ENCODE measurements at places on chromosomes 4 and X. TPM values are rescaled to one million over a fixed set of nuclear protein-coding genes. Genes with fewer than 3 reads are reported as not detected.

GC gene
- not detected for total RNA-seq

ABCD1 gene
- 14.7 TPM for total RNA-seq

CPLX1 gene
- total RNA-seq, result 3.1 TPM

FATE1 gene
- total RNA-seq, result not detected

CXCL10 gene
- not detected for total RNA-seq

SCML1 gene
- 9.9 TPM for total RNA-seq

AFM gene
- not detected for total RNA-seq

NR3C2 gene
- 42.5 TPM for total RNA-seq

RPS6KA3 gene
- total RNA-seq, result 112 TPM

NMU gene
- not detected for total RNA-seq

TKTL1 gene
- total RNA-seq, result 4.2 TPM

SYTL4 gene
- total RNA-seq, result 8.2 TPM

DNA sequence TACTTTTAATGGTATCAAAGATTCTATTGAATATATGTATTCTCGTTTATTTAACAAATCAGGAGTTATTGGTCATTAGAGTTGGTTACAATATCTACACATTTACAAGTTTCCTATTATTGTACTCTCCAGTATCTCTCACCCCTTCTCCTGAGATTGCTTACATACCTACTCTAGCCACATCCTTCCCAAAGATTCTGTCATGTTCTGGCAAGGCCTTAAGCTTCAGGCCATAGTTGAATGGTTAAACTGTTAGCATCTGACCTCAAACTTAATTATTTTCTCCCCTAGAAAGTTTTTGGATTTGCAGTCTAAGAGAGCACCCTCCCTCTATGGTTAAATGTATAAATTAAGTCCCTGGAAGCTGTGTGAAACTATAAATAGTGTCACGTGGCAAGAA lies 784.2 kb downstream of the GLUD2 start:
- H3K27me3 ChIP-seq, result no peaks in the 10 kb centered on the region
- no peak for DNase-seq
- no peaks in the 10 kb centered on the region for H3K4me1 ChIP-seq

GRCh38 chr4:112196461-112196860 lies 35.1 kb upstream of the AP1AR start:
- H3K4me1 ChIP-seq, result peaks cover 6% of the 10 kb centered on the region
- no peak overlapping the region for H3K4me3 ChIP-seq
- DNase-seq, result no peak
- no peaks in the 10 kb centered on the region for H3K36me3 ChIP-seq
- H3K27me3 ChIP-seq, result no peaks in the 10 kb centered on the region

DNA sequence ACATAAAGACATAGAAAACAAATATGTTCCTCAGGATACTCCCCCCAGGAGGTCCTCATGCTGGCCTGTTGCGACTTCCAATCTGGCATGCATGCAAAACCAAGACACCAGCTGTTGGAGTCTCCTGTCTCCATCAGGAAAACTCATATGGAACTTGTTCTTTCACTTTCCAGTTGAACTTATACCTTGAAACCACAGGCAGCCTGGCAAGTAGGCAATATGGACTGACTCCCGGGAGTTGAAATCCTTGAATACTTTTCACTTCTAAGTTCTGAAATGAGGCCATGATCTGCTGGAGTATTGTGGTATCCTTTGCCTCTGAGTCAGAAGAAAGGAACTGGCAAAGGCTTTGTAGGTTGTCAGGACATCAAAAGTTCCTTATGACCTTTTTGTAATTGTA lies 444.2 kb downstream of the IDS start:
- H3K27me3 ChIP-seq, result no peaks in the 10 kb centered on the region
- H3K36me3 ChIP-seq, result no peaks in the 10 kb centered on the region
- no peak overlapping the region for H3K4me3 ChIP-seq
- H3K27ac ChIP-seq, result no peak overlapping the region

GRCh38 chrX:122586831-122587230 lies 597.2 kb upstream of the GRIA3 start:
- no peak overlapping the region for H3K27ac ChIP-seq
- H3K4me1 ChIP-seq, result no peaks in the 10 kb centered on the region
- H3K4me3 ChIP-seq, result no peak overlapping the region
- no peaks in the 10 kb centered on the region for H3K36me3 ChIP-seq
- H3K27me3 ChIP-seq, result no peaks in the 10 kb centered on the region

GRCh38 chr4:113273721-113274220 lies 224.3 kb downstream of the ANK2 start:
- no peak for DNase-seq
- no peaks in the 10 kb centered on the region for H3K36me3 ChIP-seq
- peaks cover 43% of the 10 kb centered on the region for H3K27me3 ChIP-seq
- H3K27ac ChIP-seq, result no peak overlapping the region

DNA sequence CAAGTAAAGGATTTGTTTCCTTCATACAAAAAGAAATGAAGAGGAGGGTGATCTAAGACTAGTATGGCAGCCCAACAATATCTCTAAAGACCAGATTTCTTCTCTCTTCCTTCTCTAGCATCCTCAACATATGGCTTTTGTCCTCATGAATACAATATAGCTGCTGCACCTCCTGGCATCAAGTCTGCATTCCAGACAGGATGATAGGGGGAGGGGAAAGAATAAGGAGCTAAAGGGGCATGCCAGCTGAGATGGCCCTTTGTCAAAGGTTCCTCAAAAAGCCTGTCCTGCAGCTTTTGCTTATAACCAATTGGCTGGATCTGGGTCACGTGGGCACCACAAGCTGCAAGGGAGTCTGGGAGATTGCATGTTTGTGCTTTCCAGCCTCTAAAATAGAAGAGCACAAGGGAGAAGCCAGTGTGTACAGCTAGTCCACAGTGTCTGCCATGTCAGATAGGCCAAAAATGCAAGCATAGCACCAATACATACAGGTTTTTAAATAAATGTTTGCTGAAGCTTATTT lies 132.6 kb downstream of the BCOR start:
- no peaks in the 10 kb centered on the region for H3K27me3 ChIP-seq
- H3K4me3 ChIP-seq, result no peak overlapping the region
- no peaks in the 10 kb centered on the region for H3K4me1 ChIP-seq
- H3K36me3 ChIP-seq, result no peaks in the 10 kb centered on the region
- no peak overlapping the region for H3K27ac ChIP-seq

- no peak overlapping the region for H3K4me3 ChIP-seq
- no peaks in the 10 kb centered on the region for H3K4me1 ChIP-seq
- H3K27ac ChIP-seq, result no peak overlapping the region
- no peaks in the 10 kb centered on the region for H3K36me3 ChIP-seq
- no peak for DNase-seq
- H3K27me3 ChIP-seq, result peaks cover 6% of the 10 kb centered on the region
Measured at GRCh38 chrX:2566055-2566454, 65.3 kb upstream of the DHRSX start.

GRCh38 chrX:33138677-33139249 lies 72.6 kb downstream of the DMD start:
- no peaks in the 10 kb centered on the region for H3K36me3 ChIP-seq
- no peak overlapping the region for H3K27ac ChIP-seq
- no peaks in the 10 kb centered on the region for H3K4me1 ChIP-seq
- H3K27me3 ChIP-seq, result no peaks in the 10 kb centered on the region
- DNase-seq, result no peak
- no peak overlapping the region for H3K4me3 ChIP-seq

GRCh38 chr4:96703265-96703664 lies 863.4 kb downstream of the PDHA2 start:
- H3K4me3 ChIP-seq, result no peak overlapping the region
- DNase-seq, result no peak
- H3K36me3 ChIP-seq, result no peaks in the 10 kb centered on the region
- H3K4me1 ChIP-seq, result no peaks in the 10 kb centered on the region
- H3K27me3 ChIP-seq, result no peaks in the 10 kb centered on the region

DNA sequence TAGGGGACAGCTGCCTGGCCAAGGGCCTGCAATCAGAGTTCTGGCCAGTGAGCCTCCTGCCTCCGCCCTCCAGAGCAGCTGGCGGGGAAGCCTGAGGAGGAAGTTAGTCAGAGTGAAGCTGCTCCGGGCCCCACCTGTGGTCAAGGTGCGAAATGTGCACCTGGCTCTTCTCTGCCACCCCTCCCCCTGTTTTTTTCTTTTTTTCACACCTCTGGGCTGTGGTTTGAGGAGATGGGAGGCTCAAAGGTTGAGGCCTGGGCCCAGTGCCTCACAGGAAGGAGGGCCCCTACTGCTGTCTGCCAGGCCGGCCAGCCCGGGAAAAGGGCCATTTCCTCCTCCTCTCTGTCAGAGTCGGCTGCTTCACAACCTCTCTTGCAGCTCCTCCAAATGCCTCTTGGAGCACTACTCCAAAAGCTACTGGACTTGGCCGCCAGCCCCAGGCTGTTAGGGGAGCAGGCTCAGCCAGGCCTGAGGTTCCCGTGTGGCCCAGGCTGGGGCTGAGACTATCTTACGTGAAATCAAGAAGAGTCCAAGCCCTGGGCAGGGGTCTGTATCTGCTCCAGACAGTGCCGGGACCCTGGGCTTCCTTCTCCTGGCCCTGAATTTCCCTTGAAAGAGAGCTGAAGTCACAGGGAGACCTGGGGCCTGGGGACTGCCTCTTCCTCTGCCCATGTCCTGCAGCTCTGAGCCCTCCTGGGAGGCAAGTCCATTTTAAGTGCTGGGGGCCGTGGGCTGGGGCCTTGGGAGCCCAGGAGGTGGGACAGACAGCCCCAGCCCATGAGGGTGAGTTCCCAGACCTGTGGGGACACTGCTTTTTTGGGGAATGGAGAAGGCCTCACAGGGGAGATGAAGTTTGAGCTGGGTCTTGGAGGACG lies 4.5 kb upstream of the CXCR3 start:
- peak overlapping the region; percentile 95 for H3K27ac ChIP-seq
- H3K27me3 ChIP-seq, result no peaks in the 10 kb centered on the region
- H3K4me3 ChIP-seq, result peak overlapping the region; percentile 63
- no peaks in the 10 kb centered on the region for H3K36me3 ChIP-seq

GRCh38 chr4:38659346-38659745 lies 4.7 kb upstream of the KLF3 start:
- no peaks in the 10 kb centered on the region for H3K36me3 ChIP-seq
- H3K4me1 ChIP-seq, result peaks cover 45% of the 10 kb centered on the region
- no peak for DNase-seq
- H3K27ac ChIP-seq, result peak overlapping the region; percentile 21
- no peaks in the 10 kb centered on the region for H3K27me3 ChIP-seq

- H3K4me3 ChIP-seq, result no peak overlapping the region
- DNase-seq, result no peak
- peaks cover 22% of the 10 kb centered on the region for H3K27me3 ChIP-seq
- peaks cover 6% of the 10 kb centered on the region for H3K4me1 ChIP-seq
- no peak overlapping the region for H3K27ac ChIP-seq
Measured at GRCh38 chr4:10579648-10580047, 104.9 kb downstream of the CLNK start.

GRCh38 chr4:133801883-133802282 lies 399.7 kb downstream of the PABPC4L start:
- H3K4me1 ChIP-seq, result no peaks in the 10 kb centered on the region
- no peak overlapping the region for H3K4me3 ChIP-seq
- H3K27ac ChIP-seq, result no peak overlapping the region
- DNase-seq, result no peak
- no peaks in the 10 kb centered on the region for H3K27me3 ChIP-seq
- H3K36me3 ChIP-seq, result no peaks in the 10 kb centered on the region

GRCh38 chrX:40652664-40653063 lies 5.3 kb upstream of the CXorf38 start:
- H3K27me3 ChIP-seq, result no peaks in the 10 kb centered on the region
- peaks cover 2% of the 10 kb centered on the region for H3K36me3 ChIP-seq
- H3K4me1 ChIP-seq, result peaks cover 2% of the 10 kb centered on the region
- no peak for DNase-seq
- no peak overlapping the region for H3K4me3 ChIP-seq

- H3K4me1 ChIP-seq, result no peaks in the 10 kb centered on the region
- H3K27ac ChIP-seq, result no peak overlapping the region
Measured at GRCh38 chr4:36574816-36575215, 293.4 kb downstream of the DTHD1 start.

DNA sequence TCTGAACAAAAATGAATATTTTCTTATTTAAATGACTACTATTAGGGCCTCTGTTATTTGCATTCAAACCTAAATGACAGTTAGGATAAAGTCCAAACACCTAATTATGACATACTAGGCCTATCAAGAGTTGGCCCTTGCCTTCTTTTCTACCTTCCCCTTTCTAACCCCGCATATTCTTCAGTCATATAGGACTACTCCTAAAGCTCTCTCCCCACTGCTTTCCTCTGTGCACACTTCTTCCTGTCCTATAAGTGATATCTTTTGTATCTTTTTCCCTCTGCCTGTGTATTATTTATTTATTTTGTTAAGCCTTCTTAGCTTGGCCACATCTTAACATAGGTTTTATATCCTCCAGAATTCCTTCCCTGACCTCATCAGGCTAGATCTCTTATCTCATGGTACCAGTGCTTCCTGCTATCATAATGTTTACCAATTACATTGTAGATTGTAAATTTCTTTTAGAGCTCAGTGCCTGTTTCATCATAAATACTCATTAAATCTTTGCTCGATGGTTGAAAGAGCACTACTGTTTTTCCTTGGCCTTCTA lies 22.5 kb downstream of the ERVMER34-1 start:
- H3K36me3 ChIP-seq, result no peaks in the 10 kb centered on the region
- H3K4me1 ChIP-seq, result no peaks in the 10 kb centered on the region
- no peak for DNase-seq
- H3K4me3 ChIP-seq, result no peak overlapping the region

DNA sequence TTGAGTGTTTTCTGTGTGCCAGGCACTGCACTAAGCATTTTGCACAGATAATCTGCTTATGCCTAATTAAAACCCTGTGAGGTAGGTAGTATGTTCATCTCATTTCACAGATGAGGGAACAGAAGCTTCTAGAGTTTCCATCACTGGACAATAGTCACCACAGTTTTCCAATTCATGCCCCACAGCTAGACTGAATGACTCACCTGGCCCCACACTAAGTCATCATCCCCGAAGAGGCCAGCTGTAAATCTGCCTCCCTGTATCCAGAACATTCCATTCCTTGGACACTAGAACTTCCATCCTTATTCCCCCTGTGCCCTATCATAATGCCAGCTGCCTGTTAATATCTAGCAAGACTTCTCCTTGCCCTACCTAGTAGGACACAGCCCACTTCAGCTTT lies 40.9 kb upstream of the NYX start:
- no peaks in the 10 kb centered on the region for H3K27me3 ChIP-seq
- DNase-seq, result no peak

- H3K27me3 ChIP-seq, result no peaks in the 10 kb centered on the region
- H3K36me3 ChIP-seq, result no peaks in the 10 kb centered on the region
- H3K27ac ChIP-seq, result peak overlapping the region; percentile 99
- peak; percentile 24 for DNase-seq
- peaks cover 60% of the 10 kb centered on the region for H3K4me1 ChIP-seq
Measured at GRCh38 chr4:112284662-112285411, 867 bp downstream of the TIFA start.
